ENCODE measurements at places on chromosomes 12 and 14.

- DNase-seq = no peak
Measured at GRCh38 chr14:33655421-33655820, 295.5 kb downstream of the EGLN3 start.

DNA sequence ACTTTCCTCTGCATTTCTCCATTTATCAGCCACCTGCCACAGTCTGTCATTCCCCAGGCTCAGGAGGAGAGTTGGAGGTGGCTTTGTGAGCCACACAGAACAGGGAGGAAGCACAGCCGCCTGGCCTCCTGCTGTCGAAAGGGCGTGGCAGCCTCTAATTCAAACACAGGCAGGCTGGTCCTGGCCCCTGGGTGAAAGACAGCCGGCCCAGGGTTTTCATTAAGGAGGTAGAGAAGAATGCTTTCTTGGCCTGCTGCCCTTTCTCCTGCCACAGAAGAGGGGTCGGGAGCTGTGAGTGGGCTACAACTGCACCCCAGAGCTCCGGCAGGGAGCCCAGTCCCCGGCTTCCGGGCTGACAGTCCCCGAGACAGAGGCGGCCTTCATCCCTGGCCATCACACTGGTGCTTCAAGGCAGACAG is 108.6 kb upstream of the FZD10 start:
- no peak for DNase-seq

GRCh38 chr12:27607591-27607990 is 83.6 kb downstream of the PPFIBP1 start:
- DNase-seq = no peak

GRCh38 chr12:124898200-124898922 is 16.1 kb downstream of the UBC start:
- no peak for DNase-seq

DNA sequence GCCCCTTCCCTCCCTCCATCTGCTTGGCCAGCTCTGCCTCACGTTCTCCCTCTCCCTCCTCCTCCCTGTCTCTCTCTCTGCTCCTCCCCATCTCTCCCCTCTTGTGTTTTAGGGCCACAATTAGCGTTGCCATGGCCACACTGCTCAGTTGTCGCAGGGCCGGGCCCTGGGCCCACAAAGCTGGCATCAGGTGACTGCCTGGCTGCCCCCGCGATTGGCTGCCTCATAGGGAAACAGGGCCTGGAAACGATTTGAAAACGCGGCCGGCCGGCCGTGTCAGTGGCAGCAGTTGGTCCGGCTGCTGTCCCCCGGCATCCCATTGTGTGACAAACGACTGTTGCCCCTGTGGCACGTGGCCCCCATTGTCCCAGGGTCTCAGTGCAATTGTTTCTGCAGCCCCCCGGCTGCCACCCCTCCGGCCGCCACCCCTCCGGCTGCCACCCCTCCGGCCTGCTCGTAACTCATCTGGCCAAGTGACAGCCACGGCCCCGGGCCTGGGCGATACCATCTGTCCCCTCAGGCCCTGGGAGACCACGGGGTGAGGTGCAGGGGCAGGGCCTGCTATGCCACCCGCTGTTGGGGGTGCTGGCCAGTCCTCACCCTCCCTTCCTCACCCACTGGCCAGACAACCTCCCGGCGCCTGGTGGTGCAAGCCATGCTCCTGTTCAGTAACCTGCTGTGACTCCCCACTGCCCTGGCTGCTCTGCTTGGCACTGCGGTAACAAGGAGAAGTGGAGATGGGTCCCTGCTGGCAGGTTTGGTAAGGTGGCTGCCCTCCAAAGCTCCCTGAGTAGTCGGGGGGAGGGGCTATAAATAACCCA is 17.4 kb downstream of the FOXN4 start:
- DNase-seq = peak; percentile 87

GRCh38 chr14:92702441-92702918 is 45.9 kb downstream of the LGMN start:
- no peak for DNase-seq

- no peak for DNase-seq
Measured at GRCh38 chr14:52052288-52052943, 16.4 kb downstream of the NID2 start.

DNA sequence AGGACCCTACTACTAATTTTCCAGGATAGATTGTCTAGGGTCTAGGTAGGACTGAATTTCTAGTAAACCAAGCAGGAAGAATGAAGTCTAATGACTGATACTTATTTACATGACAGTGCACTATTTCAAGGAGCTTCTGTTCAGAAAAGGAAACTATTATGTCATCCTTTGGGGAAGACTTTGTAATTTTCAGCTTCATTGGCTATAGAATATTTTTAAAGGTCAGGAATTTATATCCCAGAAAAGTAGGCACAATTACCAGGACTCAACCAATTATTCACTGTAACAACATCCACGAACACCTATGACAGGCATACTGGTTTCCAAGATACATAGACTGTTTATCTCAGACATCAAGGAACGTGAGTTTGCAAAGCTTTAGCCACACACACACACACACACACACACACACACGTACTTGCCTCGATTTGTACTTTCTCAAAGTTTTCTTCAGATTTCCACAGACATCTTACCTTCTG is 23.2 kb downstream of the OR6S1 start:
- DNase-seq = no peak

DNA sequence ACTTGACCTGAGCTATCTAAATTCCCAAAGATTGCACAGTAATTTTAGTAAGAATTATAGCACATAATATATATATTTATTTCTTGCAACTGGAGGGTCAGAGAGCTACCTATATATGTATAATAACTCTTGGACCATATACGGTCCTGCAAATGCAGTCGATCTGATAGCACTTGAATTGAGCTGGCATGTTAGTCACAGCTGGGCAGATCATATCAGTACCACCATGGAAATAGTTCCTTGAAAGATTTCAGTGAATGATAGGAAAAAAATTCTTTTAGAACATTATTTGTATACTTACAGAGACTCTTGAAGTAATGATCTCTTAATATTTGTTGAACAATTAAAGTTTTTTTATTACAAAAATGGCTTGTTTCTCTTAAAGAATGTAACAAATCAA is 94.5 kb upstream of the MON2 start:
- DNase-seq = no peak

- no peak for DNase-seq
Measured at GRCh38 chr14:91163316-91163715, 49.4 kb downstream of the DGLUCY start.

GRCh38 chr14:35927727-35928126 is 101.6 kb downstream of the BRMS1L start:
- no peak for DNase-seq

Measured in renal cortex interstitium (tissue), 15 donors.